ENCODE measurements at places on chromosomes 12 and 14.

GRCh38 chr12:120668868-120669840 is 17.8 kb upstream of the MLEC start:
- no peak for DNase-seq

- no peak for DNase-seq
These were observed 21.6 kb upstream of the TESC start for GRCh38 chr12:117120787-117121186.

GRCh38 chr14:94213021-94213420 is 38.9 kb downstream of the PPP4R4 start:
- no peak for DNase-seq

- DNase-seq, result no peak
These were observed 859.3 kb upstream of the ATXN7L3B start for GRCh38 chr12:73678335-73678734.

DNA sequence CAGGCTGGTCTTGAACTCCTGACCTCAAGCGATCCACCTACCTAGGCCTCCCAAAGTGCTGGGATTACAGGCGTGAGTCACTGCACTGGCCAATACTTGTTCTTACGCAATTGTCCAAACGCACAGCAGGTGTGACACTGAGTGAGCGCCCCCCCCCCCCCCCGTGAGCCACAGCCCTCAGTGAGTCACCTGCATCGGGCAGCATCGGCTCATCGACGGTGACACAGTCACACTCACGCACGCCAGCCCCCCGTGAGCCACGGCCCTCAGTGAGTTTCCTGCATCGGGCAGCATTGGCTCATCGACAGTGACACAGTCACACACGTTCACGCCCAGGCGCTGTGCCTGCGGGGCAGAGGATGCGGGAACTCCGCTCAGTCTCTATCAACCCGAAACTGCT is 42.5 kb downstream of the GALNT9 start:
- DNase-seq, result no peak

- no peak for DNase-seq
These were observed 9.7 kb upstream of the KRT81 start for GRCh38 chr12:52300796-52301691.

- no peak for DNase-seq
These were observed 36.9 kb downstream of the SLC15A4 start for GRCh38 chr12:128786741-128787391.

GRCh38 chr12:127745469-127746212 is 521.3 kb upstream of the TMEM132C start:
- no peak for DNase-seq

- peak; percentile 83 for DNase-seq
These were observed 83.2 kb upstream of the HMGA2 start for GRCh38 chr12:65740873-65741600.

DNA sequence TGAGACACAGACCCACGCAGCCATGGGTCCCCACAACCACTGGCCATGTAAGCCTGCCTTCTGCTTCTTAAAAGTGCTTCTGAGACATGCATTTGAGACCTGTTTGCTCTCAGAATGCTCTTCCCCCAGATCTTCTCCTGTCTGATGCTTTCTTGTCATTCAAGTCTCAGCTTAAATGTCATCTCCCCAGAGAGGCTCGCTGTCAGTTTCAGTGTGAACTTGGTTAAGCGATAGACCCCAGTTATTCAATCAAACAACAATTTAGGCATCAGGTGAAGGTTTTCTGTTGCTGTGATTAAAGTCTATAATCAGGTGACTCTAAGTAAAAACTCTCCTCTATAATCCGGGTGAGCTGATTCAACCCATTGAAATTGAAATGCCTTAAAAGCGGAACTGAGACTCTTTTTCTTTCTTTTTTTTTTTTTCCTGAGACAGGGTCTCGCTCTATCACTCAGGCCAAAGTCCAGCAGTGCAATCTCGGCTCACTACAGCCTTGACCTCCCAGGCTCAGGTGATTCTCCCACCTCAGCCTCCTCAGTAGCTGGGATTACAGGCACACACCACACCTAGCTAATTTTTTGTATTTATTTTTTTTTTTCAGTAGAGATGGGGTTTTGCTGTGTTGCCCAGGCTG is 123.4 kb downstream of the KSR2 start:
- no peak for DNase-seq

GRCh38 chr14:49424436-49425331 is 161.5 kb downstream of the RPS29 start:
- DNase-seq, result no peak
